Thyroid gland (tissue), 4 donors: ENCODE measurements at places on chromosomes 3 and 15. TPM values are rescaled to one million over a fixed set of nuclear protein-coding genes. Genes with fewer than 3 reads are reported as not detected.
A peak's percentile ranks its signal among the peaks of the same experiment; 100 is the strongest.

- H3K27ac ChIP-seq, result no peak overlapping the region
- peaks cover 70% of the 10 kb centered on the region for H3K27me3 ChIP-seq
- H3K4me3 ChIP-seq, result no peak overlapping the region
- peaks cover 37% of the 10 kb centered on the region for H3K4me1 ChIP-seq
Measured at GRCh38 chr3:147412917-147413685, 3.9 kb downstream of the ZIC1 start.

DNA sequence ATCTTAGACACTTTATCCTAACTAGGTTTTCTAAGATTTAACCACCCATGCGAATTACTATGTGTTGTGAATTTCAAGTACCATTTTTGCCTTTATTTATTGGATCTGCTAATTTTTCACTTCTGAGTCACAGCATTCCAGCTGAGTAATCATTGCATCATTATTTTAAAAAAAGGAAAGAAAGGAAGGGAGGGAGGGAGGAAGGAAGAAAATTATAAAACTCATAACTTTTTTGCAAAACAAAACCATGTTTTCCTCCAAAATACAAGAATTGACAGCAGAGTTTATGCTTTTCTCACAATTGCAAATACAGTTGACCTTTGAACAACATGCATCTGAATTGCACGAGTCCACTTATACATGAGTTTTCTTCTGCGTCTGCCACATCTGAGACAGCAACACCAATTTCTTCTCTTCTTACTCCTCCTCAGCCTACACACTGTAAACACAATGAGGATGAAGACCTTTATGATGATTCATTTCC lies 651.4 kb upstream of the NECTIN3 start:
- no peaks in the 10 kb centered on the region for H3K36me3 ChIP-seq
- no peak overlapping the region for H3K4me3 ChIP-seq
- no peak overlapping the region for H3K27ac ChIP-seq
- no peak for DNase-seq

GRCh38 chr3:112873632-112874031 lies 27.0 kb upstream of the CD200R1L start:
- no peak overlapping the region for H3K27ac ChIP-seq
- no peaks in the 10 kb centered on the region for H3K27me3 ChIP-seq
- no peak overlapping the region for H3K4me3 ChIP-seq
- no peaks in the 10 kb centered on the region for H3K36me3 ChIP-seq
- H3K4me1 ChIP-seq, result no peaks in the 10 kb centered on the region

The CORO2B gene
- 7.7 TPM for total RNA-seq

DNA sequence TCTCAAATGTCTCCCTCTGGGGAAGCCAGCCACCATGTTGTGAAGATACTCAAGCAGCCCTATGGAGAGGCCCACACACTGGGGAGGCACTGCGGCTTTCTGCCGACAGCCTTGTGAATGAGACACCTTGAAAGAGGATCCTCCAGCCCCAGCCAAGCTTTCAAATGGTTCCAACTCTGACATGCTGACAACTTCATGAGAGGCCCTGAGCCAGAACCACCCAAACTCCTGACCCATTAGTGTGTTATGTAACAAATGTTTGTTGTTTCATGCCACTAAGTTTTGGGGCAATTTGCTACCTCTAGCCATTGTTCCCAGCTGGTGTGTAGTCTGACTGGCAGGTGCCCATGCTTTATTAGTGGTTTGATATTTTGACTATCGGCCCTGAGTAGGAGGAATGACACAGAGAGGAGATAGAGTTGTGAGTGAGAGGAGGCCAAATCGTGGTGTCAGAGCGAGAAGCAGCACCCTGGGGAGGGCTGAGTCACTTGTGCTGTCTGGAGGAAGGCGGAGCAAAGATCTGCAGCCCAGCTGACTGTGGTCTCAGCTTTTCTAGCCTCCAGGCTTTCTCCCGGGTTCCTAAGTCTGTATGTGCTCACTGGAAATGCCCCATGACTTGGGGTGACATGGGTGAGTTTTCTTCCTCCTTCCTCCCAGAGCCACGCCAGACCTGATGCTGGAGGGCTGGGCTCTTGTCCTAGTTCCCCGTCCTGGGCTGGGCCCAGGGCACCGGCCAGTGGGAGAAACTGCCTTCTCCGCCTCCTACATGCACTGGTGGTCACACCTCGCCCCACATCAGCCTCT lies 56.7 kb upstream of the BLM start:
- H3K4me3 ChIP-seq, result no peak overlapping the region
- DNase-seq, result peak; percentile 66
- no peaks in the 10 kb centered on the region for H3K27me3 ChIP-seq
- H3K36me3 ChIP-seq, result no peaks in the 10 kb centered on the region
- H3K27ac ChIP-seq, result peak overlapping the region; percentile 57

DNA sequence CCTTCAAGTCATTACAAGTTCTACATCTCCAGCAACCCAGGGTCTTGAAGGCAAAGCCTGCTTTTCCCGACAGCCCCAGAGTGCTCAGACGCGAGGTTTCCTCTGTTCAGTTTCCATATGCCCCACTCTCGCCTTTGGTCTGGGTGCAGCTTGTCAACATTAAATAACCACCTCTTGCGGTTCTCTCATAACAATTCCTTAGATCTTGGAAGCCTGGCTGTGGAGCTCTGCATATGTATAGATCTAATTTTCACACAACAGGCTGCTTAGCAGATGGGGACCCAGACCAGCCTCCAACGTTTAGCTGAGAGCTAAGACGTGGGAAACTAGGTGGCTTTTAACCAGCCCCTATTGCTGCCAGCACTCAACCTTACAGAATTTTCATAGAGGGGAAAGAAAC lies 295.5 kb downstream of the RPLP1 start:
- no peak overlapping the region for H3K4me3 ChIP-seq
- H3K27me3 ChIP-seq, result no peaks in the 10 kb centered on the region
